ENCODE measurements at places on chromosomes 13 and 19. TPM values are rescaled to one million over a fixed set of nuclear protein-coding genes. Genes with fewer than 3 reads are reported as not detected.

PABPC3 gene
- total RNA-seq = 0.16 TPM

GRCh38 chr13:32881074-32881776 lies 135.0 kb upstream of the KL start:
- DNase-seq = peak; percentile 32

ATP4B gene
- total RNA-seq = not detected

GRCh38 chr13:90430127-90430526 lies 917.4 kb upstream of the MIR17HG start:
- no peak for DNase-seq

- no peak for DNase-seq
These were observed 1824.2 kb downstream of the OLFM4 start for GRCh38 chr13:54852831-54853230.

KASH5 gene
- not detected for total RNA-seq

DNA sequence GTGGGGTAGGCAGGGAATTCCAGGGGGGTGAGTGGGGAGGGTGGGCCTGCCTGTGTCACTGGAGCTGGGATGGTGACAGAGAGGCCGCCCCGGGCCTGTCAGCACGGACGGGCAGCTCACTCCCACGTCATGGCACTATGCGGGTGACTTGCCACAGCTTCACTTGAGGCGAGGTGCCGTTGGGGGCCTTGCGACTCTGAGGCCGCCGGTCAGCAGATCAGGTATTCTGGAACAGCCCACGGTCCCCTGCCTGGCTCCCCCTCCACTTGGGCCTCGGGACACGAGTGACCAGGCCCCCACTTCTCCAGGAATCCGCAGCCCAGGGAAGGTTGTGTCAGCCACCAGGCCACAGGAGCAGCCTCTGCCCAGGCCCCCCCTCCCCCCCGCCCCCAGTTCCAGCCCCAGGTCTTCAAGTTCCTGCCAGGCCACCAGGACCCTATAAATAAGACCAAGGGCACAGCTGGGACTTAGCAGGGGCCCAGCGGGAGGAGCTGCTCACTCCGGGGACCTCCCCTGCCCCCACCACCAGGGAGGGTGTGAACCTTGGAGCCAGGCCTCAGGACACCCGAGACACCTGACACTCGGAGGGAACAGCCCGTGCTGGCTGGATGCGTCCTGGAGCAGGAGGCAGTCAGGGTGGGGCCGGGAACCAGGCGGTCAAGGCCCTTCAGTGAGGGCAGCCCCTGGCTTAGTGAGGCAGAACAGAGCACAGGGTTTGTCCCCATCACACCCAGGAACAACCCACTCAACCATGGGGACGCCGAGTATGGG lies 2.7 kb upstream of the MIDN start:
- no peak for DNase-seq

DNA sequence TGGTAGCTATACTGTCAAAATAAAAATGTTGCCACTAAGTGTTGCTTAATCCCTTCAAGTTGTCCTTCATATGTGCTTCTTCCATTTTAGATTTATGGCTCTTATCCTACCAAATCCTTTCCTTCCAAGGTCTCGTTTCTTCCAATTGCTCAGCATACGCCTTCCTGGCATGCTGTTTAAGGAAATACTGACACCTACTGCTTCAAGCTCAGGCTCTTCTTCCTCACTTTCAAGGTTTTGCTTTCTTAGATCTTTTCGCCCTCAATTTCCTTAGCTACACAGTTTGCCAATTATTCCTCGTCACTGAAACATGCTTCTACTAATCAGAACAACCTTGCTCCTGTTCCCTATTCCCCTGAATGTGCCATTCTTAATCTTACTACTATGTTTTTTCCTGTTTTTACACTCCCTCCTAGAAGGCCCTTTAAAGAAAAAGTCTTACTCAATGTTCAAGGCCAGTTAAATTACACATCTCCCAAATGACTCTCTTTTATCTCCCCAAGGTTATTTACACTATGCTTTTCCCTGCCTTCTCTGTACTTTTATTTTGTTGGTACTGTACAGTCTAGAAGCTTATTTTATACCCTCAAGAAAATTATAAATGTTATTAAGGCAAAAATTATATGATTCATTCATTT lies 343.1 kb downstream of the MZT1 start:
- DNase-seq = no peak

KLK5 gene
- total RNA-seq = not detected

CCDC8 gene
- 35.0 TPM for total RNA-seq

TEKTIP1 gene
- total RNA-seq = 0.97 TPM

GRCh38 chr19:21848706-21849105 lies 12.7 kb upstream of the ZNF43 start:
- no peak for DNase-seq

DNA sequence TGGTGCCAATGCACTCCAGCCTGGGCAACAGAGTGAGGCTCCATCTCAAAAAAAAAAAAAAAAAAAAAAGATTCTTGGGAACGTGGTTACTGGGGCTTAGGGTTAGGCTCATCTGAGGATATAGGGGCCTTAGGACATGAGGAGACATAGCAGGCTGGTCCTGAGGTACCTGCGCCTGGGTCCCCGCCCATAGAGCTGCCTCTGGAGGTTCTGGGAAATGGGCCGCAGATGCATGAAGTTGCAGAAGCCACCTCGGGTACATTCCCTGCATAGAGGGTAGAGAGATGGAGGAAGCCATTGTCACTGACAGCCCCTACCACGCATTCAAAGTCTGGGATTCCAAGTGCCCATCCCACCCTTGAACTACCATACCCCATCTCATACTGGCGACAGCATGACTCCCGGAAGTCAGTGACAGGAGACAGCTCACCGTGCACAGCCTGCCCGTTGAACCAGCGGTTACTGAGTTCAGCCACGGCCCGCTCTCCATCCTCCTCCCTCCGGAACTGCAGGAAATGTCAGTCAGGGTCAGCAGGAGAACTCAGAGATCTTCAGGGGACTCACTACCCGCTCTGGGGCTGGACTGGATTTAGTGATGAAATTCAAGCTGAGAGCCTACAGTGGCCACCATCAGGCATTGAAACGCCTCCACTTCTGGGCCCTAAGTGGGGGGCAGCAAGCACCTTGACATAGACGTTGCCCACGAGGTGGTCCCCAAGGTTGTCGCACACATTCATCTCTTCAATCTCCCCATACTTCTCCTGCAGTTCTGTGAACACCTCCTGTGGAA lies 1.4 kb downstream of the U2AF1L4 start:
- DNase-seq = no peak

- no peak for DNase-seq
These were observed 59.0 kb downstream of the SERP2 start for GRCh38 chr13:44432650-44433049.

- DNase-seq = peak; percentile 93
These were observed at the start of gene PEX11G for GRCh38 chr19:7488736-7489353. TSS of gene PEX11G (minus strand) at chr19:7489035. CDS start at chr19:7489010, 25 bp downstream.

GJB6 gene
- total RNA-seq = not detected

DNA sequence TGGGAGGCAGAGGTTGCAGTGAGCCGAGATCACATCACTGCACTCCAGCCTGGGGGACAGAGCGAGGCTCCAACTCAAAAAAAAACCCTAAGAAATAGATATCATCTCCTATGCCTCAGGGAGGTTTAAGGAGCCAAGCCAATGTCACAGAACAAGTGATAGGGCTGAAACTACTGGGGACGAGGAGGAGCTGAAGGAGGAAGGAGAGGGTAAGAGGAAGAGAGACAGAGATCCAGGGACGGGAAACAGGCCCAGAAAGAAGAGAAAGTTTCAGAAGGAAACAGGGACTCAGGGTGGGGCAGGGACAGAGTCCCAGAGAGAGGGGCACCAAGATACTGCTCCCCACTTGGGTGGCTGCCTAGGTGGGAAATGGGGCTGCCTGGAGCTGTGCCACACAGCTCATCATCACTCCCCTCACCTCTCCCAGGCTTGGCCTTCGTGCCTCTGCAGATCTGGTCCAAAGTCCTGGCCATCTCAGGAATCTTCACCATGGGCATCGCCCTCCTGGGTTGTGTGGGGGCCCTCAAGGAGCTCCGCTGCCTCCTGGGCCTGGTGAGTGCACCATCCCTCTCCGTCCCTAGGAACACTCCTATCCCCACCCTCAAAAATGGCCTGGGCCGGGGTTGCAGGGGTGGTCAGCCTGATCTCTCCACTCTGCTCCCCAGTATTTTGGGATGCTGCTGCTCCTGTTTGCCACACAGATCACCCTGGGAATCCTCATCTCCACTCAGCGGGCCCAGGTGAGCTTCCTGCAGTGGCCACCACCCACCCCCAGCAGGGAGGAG lies 1.5 kb downstream of the CD37 start:
- DNase-seq = no peak

- DNase-seq = no peak
These were observed 68.3 kb downstream of the ATP8A2 start for GRCh38 chr13:25440061-25440460.

TSHZ3 gene
- 11.9 TPM for total RNA-seq

DNA sequence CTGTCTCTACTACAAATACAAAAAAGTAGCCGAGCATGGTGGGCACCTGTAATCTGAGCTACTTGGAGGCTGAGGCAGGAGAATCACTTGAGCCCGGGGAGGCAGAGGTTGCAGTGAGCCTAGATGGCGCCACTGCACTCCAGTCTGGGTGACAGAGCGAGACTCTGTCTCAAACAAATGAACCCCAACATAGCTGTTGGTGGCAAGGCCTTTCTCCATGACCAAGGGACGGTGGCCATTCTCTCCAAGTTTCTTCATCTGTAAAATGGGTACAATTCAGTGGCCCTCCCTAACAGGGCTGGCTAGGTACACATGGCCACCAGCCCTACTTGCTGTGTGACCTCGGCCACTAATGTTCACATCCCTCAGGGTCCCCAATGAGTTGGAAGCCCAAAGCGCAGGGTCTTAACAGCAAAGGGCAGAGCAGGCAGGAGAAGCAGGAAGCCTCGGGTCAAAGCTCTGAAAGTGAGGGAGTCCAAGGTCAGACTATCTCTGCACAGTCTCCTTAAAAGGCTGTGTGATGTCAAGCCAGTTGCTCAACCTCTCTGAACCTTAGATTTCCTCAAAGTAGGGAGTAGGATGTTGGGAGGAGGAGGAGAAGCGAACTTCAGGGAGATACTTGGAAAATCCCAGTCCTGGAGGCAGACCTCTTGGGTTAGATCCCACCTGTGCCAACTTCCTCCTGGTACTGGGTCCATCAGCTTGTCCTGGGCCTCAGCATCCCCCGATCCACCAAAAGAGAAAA lies 2.7 kb downstream of the JUND start:
- no peak for DNase-seq

Data from osteocyte (in vitro differentiated cells).